ENCODE measurements at places on chromosomes 1 and 21.
A peak's percentile ranks its signal among the peaks of the same experiment; 100 is the strongest.

DNA sequence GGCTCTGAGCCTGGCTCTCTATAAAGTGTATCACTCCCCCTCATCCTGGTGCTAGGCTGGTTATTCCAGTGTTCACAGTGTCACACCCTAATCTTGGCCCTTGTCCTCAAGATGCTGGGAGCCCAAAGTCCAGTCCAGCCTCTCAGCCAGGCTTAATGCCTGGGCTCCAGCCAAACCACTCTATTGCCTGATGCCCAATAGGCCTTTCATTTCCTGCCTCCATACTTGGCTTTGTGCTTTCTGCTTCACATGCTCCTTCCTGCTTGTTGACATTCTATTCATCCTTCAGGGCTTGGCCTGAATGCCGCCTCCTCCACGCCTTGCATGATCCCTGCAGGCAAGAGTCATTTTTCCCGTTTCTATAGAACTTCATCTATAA lies 1.7 kb downstream of the KLHDC8A start:
- DNase-seq = no peak

- DNase-seq = no peak
These were observed 13.2 kb upstream of the BEND5 start for GRCh38 chr1:48789903-48790302.

DNA sequence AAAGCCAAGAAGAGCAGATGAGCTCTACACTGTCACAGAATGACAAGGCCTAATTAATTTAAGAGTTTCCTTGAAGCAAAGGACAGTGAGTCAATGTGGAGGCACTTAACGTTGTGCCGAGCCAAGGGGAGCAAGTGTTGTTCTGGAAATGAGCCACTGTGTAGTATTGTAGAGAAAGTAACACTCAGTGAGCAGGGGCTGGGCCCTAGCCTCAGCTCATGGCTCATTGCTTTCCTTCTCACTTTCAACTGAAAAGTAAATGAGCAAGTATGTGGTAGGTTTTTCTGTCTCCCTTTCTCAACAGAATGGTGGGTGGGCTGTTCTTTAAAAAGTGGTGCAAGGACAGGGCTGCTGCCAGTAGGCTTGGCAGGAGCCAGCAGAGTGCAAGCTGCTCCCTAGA lies 11.8 kb upstream of the KIAA0040 start:
- DNase-seq = no peak

DNA sequence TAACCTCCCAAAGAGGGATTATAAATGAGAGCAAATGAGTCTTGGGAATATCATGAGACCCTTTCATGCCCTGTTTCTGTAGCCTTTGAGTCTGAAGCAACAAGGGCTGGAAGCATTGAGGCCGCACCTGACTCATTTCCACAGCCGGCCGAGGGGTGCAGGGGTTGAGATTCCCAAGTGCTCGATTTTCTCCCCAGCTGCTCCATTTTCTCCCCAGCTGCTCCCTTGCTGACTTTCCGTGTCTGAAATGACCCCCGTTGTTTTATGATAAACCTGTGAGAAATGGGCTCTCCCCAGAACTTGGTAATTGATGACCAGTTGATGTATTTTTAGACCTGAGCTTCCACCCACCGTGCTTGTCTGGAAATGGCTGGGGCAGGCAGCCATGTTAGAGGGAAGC lies 22.9 kb downstream of the SIM2 start:
- DNase-seq = no peak

- DNase-seq = no peak
These were observed 64.9 kb upstream of the SYT6 start for GRCh38 chr1:114218361-114219171.

GRCh38 chr1:192448026-192448578 lies 127.5 kb upstream of the RGS1 start:
- no peak for DNase-seq

GRCh38 chr1:220221670-220222069 lies 50.6 kb downstream of the RAB3GAP2 start:
- DNase-seq = no peak

- DNase-seq = peak; percentile 71
These were observed 32.0 kb downstream of the SUSD4 start for GRCh38 chr1:223331929-223332328.

DNA sequence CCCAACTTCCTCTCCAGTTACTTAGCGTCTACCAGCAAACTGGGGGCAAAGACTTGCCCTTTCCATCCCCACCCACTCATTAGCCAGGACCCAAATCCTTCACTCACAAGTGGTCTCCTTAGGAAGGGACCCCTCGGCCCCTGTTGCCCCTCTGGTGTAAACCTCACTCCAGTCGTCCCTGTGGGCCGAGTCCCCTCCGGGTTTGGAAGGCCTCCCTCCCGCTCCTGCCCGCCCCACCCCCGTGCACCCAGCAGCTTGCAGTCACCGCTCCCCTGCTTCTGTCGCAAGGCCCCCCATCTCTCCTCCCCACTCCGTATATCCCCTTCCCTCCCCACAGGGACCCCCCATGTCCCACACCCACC lies 1.2 kb downstream of the EFHD2 start:
- DNase-seq = no peak

DNA sequence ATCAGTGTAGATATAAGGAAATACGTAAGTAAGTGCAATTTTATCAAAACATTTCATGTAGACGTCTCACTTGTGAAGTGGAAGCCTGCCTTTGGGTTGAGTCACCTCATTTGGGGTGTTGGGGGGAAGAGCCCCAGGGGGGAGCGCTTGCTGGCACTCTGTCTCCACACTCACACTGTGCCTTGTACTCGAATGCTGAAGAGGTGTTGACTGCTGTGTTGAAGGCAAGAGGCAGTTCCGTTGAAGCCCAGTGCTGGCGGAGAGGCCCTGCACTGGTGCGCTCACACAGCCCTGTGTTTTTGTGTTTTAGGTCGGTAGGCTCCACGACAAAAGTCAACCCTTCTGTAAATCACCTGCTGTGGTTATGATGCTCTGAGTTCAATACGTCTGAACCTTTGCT lies 131.9 kb upstream of the COL6A1 start:
- DNase-seq = no peak
